ENCODE measurements at places on chromosomes 2 and 18.

DNA sequence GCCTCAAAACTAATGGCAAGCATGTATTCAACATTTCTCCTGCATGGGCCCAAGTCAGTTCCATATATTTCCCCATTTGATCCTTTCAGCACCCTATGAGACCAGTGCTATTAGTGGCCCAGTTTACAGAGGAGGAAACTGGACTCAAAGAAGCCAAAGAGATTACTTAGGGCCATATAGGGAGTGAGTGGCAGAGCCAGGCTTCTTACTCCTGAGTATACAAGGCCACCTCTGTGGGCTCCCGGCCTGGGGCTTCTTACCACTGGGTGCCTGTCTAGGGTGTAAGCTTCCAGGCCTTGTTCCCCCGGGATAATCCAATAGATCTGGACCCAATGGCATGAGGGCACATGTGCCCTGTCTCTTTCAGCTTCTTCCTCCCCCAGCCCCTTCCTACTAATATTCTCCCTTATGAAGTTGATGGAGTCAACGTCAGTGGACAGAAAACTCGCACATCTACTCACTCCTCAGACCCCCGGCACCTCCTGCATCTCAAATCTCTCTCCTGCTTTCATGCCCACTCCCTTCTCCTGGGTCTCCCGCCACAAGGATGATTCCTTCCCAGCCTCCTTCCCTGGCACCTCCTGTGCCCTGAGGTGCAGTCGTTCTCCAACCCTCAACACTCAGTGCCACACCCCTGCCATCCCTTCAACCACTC is 222.6 kb downstream of the ANAPC1 start:
- no peak for DNase-seq

DNA sequence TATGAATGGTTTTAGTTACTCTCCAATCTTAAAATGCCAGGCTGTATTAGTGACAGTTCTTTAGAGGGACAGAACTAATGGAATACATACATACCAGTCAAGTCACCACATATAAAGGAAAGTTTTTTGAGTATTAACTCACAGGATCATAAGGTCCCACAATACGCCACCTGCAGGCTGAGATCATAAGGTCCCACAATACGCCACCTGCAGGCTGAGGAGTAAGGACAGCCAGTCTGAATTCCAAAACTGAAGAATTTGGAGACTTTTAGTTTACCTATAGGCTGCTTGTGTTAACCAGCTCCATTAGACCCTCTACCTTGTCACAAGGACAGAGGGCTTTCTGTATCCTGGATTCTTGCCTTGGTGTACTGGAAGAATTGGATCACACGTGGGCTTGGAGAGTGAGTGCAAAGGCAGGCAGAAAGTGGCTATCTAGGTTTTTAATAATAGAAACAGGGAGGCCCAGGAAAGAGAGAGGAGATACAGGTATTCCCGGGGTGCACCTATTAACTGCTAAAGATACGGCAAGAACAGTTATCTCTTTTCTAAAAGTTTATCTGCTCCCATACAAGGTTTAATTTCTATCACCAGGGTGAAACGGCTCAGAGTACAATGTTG is 234.9 kb upstream of the CYRIA start:
- no peak for DNase-seq

DNA sequence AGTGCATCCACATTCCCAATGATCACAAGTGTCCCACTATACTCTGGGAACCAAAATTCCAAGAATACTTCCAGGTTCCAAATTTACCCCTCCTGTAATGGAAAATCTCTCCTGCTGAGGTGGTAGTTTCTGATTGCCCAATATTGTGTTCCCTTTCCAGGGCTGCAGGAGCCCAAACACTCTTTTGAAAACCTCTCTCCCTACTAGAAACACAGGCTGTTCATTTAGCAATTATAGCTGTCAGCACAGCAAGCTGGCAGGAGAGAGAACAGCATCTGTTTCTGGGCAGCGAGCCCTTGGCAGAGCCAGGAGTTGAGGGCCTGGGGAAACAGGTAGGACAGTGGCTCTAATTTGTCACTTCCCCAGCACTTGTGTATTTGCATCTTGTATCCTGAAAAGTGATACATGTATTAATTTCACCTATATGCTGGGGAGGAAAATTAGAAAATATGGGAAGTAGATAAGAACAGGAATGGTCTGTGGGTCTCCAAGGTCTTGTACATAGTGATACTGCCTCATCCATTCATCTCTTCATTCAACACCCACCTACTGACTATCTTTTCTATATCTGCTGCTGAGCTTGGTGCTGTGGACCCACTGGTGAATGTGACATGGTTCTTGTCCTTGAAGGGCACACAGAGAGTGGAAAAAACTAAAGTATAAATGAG is 16.9 kb upstream of the PAIP2B start:
- DNase-seq, result no peak

GRCh38 chr2:71801556-71801955 is 346.1 kb downstream of the CYP26B1 start:
- DNase-seq, result no peak

DNA sequence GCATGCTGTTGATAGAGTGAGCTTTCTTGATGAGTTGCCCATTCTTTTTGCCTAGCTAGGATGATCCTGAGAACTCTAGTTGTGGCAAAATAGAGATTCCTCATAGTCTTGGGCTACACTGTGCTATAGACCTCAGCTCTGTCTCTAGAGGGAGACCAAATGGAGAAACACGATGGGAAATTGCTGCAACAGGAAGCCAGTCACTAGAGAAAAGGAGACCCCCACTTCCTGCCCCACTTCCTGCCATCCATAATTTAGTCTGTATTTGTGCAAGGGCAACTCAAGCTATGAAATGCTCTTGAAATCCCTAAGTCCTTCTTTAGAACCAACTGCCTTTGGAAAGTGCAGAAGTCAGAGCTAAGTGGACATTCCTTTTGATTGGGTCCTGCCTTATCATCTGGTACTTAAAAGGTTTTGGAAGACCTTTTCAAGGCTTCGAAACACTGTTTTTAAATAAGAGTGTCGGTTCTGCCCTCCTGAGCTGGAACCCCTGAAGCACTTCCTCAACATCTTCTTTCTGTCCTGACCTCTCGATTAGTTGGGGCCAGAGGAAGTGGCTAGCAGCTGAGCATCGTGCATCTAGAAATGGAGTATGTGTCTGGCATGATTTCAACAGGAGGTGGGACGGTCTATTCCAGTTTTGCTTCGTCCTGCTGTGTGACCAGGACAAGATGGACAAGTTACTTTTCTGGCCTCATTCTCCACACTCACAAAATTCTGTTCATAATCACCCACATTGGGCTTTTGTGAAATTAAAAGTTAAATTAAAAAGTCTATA is 8.6 kb upstream of the KCNE4 start:
- no peak for DNase-seq

- no peak for DNase-seq
These were observed 87.2 kb downstream of the RHOB start for GRCh38 chr2:20533993-20534622.

- peak; percentile 53 for DNase-seq
These were observed 90.3 kb upstream of the RAB27B start for GRCh38 chr18:54737986-54738385.

DNA sequence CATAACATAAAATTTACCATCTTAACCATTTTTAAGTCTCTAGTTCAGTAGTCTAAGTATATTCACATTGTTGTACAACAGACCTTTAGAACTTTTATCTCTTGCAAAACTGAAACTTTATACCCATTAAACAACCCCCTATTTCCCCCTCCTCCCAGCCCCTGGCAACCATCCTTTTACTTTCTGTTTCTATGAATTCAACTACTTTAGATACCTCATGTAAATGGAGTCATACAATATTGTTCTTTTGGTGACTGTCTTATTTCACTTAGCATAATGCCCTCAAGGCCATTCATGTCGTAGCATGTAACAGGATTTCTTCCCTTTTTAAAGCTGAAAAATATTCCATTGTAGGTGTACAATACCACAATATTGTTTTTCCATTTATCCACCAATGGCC is 129.8 kb downstream of the PDE11A start:
- DNase-seq, result no peak

- DNase-seq, result no peak
These were observed 95.0 kb downstream of the STRADB start for GRCh38 chr2:201546576-201546975.

- DNase-seq, result no peak
These were observed 184.8 kb upstream of the SP5 start for GRCh38 chr2:170530284-170530745.

DNA sequence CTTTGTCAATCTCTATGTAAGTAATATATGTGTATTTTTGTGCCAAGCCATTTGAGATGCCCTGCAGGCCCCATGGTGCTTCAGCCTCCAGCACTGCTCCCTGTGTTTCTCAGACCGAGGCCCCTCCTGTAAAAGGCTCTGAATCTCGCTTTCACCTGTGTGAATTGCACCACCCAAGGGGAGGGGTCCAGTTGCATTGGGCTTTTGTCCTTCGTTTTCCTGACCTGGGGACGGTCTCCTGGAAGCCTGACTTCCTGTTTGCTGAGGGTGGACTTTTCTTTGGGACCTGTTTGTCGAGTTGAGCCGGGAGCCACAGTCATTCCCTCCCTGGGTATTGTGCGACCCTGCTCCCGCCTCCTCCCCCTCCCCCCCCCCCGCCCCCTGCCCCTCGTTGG is 48.9 kb downstream of the AGAP1 start:
- no peak for DNase-seq

DNA sequence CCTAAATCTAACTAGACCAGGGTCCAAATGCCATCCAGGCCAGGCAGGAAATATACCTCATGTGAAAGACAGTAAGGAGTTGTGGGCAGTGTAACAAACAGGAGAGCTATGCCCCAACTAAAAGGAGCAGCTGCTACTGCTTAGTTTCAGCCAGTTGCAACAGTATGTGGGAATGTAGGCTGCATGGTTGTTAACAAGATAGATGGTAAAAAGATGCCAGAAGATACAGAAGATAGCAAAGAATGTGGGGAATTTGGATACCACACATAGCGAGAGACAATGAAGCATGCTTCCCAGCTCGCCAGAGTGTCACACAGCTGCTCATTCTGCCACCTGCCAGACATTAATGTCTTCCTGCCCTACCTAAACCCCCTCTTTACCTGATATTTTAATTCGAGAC is 39.4 kb upstream of the CYBRD1 start:
- DNase-seq, result no peak

DNA sequence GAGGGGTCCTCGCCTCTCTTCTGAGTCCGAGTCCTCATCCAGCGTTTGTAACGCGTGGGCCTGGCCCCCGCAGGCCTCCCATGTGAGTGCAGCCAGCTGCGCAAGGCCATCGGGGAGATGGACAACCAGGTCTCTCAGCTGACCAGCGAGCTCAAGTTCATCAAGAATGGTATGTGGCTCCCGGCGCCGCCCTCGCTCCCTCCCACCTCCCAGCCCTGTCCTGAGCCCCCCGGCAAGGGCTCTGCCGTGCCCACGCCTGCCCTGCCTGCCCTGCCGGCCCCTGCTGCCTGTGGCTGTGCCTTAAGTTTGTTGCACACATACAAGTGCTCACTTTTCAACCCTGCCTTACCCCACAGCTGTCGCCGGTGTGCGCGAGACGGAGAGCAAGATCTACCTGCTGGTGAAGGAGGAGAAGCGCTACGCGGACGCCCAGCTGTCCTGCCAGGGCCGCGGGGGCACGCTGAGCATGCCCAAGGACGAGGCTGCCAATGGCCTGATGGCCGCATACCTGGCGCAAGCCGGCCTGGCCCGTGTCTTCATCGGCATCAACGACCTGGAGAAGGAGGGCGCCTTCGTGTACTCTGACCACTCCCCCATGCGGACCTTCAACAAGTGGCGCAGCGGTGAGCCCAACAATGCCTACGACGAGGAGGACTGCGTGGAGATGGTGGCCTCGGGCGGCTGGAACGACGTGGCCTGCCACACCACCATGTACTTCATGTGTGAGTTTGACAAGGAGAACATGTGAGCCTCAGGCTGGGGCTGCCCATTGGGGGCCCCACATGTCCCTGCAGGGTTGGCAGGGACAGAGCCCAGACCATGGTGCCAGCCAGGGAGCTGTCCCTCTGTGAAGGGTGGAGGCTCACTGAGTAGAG is 14.4 kb upstream of the ALLC start:
- no peak for DNase-seq

DNA sequence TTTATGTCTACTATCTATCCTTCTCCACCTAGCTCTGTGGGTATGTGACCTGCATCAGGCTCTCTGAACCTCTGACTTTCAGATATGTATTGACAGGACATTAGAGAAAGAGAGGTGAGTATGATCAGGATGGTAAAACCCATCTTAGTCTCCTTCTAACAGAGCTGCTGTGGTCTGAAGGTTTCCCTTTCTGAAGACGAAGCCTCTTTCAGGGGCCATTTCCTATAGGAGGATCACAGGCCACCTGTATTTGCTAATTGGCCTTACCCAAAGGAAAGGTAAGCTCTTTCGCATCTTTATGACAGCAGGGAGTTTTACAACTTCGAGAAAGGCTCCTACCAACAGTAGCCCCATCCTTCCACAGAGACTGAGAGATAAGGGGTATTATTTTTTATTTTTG is 442.9 kb downstream of the KCNJ3 start:
- no peak for DNase-seq

DNA sequence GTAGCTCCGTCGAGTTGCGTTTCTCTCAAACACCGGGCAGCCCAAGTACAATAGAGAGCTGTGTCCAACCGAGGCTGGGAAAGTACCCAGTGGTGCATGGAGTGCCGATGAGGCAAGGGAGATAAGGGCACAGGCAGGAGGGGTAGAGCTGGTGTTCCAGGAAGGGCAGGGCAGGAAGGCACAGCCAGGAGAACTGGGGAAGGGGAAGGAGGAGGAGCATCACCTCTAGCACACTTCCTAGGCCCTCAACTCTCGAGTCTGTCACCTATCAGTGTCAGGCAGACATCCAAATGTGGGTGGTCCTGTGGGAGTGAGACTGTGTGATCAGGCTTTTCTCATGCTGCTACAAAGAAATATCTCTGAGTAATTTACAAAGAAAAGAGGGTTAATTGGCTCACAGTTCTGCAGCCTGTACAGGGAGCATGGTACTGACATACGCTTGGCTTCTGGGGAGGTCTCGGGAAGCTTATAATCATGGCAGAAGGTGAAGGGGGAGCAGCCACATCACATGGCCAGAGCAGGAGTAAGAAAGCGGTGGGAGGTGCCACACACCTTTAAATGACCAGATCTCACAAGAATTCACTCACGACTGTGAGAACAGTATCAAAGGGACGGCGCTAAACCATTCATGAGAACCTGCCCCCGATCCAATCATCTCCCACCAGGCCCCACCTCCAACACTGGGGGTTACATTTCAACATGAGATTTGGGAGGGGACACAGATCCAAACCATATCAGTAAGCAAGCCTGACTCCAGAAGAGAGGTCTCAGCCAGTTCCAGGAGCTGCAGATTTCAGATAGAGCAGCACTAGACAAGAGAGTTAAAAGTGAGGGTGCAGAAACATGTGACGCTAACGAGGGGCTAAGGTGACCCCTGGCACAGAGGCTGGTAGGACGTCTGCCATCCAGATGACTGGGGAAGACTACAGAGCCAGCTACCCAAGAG is 75.7 kb downstream of the MBOAT2 start:
- no peak for DNase-seq

- DNase-seq, result no peak
These were observed 149.0 kb upstream of the GLI2 start for GRCh38 chr2:120586507-120587278.

Measured in RWPE1 (cell line).